Amniotic stem cell (primary cell): ENCODE measurements at places on chromosomes 12 and 14.
A peak's percentile ranks its signal among the peaks of the same experiment; 100 is the strongest.

- no peak for DNase-seq
These were observed 26.3 kb upstream of the FOS start for GRCh38 chr14:75252254-75252837.

GRCh38 chr12:39553476-39553875, 66.1 kb downstream of the ABCD2 start:
- no peak for DNase-seq

DNA sequence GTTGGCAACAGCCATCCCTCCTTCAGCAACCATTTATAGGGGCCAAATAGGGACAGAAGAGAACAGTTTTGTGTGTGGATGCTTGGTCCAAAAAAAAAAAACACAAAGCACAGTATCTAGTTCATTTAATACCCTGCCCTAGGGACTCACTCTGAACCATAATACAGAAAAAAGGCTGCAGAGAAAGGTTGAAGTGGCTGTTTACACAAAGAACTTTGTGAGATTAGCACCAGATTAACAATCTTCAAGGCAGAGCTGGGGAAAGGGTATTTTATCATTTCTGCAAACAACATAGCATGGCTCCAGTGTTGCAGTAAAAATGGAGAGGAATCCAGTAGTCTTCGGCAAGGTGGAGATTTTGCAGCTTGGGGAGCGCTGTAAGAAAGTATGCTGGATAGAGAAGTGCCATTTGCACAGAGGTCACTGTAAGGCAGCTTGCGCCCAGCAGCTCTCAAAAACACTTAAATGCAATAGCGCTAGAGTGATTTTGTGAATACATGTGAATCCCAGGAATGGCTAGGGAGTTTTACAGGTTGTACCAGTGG, 124.2 kb upstream of the PLEKHA5 start:
- DNase-seq = no peak

GRCh38 chr12:86729739-86730138, 473.5 kb upstream of the MGAT4C start:
- no peak for DNase-seq

DNA sequence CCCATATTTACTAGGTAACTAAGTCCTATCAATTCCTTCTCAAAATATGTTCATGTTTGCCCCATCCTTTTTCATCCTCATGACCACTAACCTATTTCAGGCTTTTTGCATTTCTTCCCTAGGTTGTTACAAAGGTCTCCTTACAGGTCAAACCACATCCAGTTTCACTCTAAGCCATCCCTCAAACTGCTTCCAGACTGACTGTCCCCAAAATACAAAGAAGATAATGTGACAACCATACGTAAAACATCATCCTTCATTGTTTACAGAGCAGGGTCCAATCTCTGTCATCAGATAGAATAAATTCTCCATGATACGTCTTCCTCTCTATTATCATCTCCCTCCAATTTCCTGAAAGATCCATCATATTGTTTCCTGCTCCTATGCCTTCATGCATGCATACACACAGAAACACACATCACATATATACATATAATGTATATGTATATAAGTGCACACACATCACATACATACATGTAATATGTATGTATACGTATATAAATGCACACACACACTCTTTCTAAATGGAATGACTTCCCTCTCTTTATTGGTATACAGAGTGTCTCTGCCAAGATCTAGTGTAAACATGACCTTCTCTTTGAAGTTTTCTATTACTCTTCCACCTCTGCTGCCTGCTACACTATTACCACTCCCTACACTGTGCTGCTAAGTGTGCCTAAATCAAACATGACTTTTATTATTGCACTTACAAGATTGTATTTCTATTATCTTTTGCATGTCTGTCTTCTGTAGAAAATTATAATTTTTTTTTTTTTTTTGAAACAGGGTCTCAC, 30.7 kb upstream of the EPS8 start:
- DNase-seq = no peak

DNA sequence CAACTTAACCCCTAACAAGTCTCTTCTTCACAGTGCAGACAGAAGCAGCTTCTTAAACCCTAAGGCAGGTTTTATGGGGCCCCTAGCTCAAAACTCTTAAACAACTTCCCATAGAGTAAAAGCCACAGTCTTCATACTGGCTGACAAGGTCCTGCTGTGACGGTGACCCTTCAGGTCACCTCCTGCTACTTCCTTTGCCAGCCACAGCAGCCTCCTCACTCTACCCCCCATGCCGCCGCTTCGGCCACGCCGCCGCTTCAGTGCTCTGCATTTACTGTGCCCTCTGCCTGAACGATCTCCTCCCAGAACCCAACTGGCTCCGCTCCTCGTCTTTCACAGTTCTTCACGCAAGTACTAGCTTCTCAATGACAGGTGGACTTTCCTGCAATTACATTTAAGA, 45.5 kb downstream of the ACADS start:
- no peak for DNase-seq

GRCh38 chr12:6195665-6196535, 4.3 kb upstream of the CD9 start:
- peak; percentile 86 for DNase-seq
